ENCODE measurements at places on chromosomes 12 and 14.

DNA sequence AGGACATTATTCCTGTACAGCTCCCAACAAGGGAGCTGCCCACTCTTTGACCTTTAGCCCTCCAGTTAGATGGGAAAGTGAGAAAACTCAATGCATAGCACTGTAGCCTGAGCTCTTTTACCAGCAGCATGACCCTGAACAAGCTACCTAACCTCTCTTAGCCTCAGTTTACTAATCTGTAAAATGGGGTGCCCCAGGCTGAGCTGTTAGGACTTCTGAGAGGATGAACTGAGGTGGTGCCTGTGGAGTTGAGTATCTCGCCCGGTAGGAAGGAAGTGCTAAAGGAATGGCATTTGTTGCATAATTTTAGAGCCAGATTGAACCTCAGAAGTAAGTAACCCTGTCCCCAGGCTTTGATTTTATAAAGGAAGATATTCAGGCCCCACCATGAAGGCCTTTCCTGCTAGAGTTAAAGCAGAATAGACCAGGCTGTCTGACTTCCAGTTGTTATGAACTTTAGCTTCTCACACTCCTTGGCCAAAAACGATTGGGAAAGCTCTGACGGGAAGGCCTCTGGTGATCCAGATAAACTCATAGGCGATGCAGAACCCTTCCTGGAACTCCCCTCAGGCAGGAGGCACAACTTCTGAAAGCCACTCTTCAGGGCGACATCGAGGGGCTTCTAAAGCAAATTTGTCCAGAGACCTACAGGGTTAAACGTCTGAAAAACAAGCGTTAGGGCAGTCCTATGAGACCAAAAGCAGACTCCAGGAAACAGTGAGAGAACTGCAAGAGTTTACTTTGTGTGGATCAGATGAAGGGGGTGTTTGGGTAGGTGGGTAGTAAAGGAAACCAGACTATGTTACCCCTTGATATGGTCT, 2.5 kb upstream of the SERPINA10 start:
- no peak for DNase-seq

- DNase-seq: no peak
Observed at GRCh38 chr12:75714462-75715322, 203.3 kb upstream of the KRR1 start.

GRCh38 chr12:32273063-32273522, 126.3 kb upstream of the FGD4 start:
- peak; percentile 40 for DNase-seq

DNA sequence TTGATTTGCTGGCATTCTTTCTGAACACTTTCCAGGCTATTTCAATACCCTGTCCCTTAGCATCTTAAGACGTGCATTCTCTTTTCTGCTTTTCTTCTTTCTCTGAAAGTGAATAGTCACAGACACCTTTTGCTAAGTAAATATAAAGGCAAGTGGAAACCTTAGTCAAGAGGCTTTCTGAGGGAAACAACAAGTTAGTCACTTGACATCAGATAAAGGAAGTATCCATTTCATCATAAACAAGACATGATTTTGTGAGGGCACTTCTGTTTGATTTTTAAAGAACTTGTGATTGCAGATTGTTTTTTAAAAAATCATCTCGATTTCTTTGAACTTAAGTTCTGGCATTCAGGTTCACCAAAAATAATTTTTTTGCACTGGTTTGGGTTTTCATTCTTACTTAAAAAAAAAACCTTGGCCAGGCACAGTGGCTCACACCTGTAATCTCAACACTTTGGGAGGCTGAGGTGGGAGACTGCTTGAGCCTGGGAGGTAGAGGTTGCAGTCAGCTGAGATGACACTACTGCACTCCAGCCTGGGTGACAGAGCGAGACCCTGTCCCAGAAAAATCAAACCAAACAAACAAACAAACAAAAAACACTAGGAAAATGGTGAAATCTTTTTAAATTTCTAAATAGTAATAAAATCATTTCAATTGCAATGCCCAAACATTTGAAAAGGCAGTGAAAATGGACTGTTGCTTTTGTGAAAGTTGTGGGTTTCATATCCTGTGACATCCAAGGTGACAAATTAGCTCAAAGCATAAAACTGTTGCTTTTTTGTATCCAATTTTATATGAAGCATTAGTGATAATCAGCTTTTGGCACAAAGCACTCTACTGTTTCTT, 8.3 kb upstream of the KLHL42 start:
- DNase-seq: no peak

DNA sequence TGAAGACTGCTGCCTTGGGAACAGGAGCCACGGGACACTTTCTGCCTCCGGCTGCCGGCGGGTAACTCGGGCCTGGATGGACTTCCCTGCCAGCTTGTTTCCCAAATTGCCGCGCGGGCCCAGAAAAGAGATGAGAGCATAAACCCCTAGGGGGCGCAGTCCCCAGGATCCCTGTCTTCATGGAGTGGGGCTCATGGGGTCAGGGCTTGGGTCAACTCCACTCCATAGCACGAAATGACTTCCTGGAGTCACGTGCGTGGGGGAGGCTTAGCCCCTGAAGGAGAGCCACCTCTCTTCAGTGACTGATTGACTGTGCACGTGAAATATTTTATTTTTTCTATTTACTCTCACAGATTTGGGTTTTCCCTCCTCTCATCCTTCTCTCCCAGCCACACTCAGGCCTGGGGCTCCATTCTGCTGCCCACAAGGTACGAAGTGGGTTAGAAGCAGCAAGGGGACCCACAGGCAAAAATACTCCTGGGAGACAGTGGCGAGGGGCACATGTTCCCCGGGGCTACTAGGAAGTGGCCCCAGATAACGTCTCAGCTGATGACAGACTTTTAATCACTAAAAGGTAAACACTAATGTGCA, 10.0 kb downstream of the PGF start:
- DNase-seq: no peak

- DNase-seq: no peak
Observed at GRCh38 chr14:104579507-104579906, at the start of gene C14orf180. Gene C14orf180 (plus strand): TSS chr14:104579764. CDS start chr14:104586431, 6,667 bp downstream.

DNA sequence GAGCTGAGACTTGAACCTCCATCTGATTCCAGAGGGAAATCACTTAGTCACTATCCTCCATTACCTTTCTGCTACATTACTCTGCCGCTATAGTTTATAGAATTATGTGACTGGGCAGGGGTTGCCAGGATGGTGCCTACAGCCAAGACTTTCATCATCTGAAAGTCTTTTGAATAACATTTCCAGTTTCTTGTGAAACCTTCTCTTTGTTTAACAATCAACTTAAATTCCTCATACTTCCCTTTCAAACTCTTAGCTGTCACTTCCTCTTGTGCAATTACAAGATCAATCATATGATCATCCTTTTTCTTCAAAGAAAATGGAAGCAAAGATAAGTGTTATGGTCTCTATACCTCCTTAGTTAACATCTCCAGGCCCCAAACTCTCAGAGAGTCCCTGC, 25.4 kb upstream of the PELI2 start:
- DNase-seq: no peak

GRCh38 chr12:102484017-102484416, 3.7 kb upstream of the IGF1 start:
- DNase-seq: no peak

DNA sequence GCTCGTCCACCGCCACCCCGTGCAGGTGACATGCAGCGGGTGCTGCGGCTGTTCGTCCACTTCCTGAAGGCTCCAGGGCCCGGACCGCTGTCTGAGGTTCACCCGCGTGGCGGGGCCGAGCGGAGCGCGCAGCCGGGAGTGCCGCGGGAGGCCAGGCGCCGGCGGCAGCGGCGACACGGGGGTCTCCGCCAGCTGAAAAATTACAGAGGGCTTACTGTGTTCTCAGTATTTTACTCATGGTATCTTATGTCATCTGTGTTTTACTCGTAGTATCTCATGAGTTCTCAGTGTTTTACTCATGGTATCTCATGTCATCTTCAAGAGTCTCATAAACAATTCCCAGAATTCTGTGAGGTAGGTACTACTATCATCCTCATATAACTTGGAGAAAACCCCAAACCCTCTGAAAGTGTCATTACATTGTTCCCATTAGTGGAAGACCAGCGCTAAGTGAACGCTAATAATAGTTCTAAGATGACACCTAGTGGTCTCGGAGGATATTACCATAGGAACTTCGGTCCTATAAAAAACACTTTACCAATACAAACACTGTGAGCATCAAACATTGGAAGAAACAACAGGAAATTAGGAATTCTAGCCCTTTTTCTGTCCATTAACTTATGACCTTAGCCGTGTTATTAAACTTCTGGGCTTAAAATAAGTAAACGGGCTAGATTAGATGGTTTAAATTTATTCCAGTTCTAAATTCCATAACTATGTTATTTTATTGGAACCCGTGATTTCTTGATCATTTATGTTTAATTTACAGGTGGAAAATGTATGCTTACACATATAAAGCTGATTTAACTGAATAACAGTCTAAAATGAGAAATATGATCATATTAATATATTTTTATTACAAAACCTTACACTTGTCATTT, 32.4 kb downstream of the AK7 start:
- peak; percentile 73 for DNase-seq

DNA sequence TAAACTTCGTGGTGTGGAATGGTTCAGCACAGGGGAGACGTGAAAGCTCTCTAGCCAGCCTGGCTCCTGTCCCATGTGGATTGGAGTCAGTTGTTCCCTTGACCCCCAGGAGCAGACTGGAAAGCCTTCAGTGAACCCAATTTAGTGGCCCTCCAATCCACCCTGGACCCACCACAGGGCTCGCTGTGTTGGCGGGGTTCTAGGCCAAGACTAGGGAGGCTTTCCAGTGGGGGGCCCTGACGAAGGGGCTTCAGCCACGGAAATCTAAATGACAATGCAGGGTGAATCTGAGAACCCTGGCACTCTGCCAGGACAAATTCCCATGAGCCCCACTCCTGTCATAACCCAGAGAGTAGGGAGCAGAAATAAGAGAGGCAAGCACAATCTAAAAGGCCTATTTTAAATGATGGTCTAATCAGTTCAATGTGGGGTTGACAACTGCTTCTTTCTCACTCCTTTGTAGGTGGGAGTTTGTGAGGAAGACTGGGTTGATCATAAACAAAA, 110.8 kb downstream of the SLC35F4 start:
- DNase-seq: no peak

DNA sequence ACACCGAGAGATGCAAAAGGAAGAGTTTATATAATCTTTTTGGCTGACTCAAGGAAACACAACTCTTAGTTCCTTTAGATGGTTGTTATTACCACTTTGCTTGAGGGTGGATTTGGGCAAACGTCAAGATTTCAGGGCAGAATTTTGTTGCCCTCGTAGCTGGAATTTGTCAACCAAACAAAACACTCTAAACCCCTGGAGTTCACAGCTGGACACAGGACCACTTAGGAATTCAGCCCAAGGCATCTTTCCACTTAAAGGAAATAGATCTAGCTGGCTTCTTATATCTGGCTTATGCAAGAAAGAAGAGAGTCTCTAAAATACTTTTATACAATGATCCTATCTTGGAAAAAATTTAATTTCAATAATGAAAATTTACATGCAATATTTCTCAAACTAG, 237.8 kb upstream of the LRIG3 start:
- DNase-seq: no peak

GRCh38 chr14:93347850-93348249, 868 bp downstream of the COX8C start:
- no peak for DNase-seq

DNA sequence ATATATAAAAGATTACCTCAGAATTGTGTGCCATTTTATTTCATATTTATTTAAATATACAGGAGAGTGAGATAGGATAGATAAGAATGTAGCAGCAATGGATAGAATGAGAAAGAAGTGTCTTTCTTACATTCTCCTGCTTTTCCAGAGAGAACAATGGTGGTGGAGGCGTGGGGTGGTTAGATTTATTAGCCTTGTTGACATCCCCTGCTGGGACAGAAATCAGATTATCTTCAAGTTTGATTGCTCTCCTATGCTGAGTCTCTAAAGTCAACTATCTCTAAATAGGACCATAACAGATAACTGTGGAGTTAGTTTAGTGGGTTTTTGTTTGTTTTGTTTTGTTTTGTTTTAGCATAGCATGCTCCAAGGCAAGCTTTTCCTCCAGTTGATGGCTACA, 397.6 kb downstream of the LRFN5 start:
- DNase-seq: no peak

DNA sequence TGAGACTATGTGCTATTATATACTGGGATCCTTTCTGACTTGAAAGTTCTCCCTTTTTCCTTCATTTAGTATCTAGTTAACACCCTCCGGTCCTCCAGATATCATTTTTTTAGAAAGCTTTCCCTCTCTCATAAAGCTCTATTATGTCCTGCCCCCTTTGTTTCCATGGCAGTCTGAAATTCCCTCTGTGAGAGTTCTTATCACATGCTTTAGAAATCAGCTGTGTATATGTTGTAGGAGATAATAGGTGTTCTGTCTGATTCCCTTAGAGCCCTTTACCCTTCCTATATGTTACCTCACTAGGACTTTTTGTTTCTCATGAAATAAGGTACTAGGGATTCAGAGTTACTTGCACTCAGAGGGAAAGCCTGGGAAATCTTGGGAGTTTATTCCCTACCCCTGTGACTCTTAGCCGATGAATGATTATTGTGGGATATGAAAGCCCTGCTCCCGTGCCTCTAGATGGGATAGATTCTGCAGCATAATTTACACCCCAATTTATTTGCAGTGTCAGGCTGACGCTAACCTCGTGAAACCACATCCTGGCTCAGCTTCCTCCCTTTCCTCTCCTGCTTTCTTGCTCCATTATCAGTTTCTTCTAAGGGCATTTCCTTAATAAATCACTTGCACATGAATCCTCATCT, 448.4 kb downstream of the MDGA2 start:
- no peak for DNase-seq

GRCh38 chr14:89164168-89165073, 252.6 kb downstream of the FOXN3 start:
- DNase-seq: peak; percentile 44

DNA sequence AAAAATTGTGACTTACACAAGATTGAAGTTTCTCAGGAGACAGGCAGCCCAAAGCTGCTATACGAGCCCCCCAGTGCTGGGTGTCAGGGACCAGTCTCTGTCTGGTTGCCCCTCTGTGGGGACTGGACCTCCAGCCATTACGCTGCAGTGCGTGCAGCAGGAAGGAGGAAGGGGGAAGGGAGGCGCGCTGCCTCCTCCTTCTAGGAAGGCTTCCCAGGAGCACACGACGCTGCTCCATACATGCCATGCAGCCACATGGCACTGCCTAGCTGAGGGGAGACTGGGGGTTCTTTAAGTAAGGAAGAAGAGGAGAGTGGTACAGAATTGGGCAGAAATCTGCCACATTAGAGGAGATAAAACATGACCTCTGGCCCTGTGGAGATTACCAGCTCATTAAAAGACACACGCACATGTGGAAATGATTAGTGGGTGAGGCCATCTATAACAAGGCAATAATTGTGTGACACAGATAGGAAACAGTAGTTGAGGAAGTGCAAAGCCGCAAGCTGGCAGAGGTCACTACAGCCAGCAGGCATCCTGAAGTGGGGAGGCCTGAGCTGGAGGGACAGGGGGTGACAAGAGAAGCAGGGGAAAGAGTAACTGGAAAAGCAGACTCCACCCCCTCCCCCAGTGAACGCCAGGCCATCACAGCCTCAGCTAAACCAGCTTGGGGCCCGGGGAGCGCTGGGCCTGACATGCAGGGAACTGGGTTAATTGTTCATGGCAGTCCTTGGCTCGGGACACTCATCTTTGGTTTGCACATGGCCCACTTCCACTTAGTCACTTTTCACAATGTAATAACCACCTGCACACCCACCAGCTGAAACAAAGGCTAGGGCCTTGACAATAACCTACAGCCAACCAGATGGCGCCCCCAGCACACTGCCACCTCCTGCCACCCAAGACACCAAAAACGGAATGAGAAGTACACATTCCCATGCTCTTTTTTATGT, 39.6 kb downstream of the CCDC88C start:
- DNase-seq: no peak
